ENCODE measurements at places on chromosomes 3 and 15. TPM values are rescaled to one million over a fixed set of nuclear protein-coding genes. Genes with fewer than 3 reads are reported as not detected.

EFCC1 gene
- total RNA-seq, result 3.9 TPM

- no peak for DNase-seq
Observed at GRCh38 chr3:29214009-29214658, 66.7 kb upstream of the RBMS3 start.

DNA sequence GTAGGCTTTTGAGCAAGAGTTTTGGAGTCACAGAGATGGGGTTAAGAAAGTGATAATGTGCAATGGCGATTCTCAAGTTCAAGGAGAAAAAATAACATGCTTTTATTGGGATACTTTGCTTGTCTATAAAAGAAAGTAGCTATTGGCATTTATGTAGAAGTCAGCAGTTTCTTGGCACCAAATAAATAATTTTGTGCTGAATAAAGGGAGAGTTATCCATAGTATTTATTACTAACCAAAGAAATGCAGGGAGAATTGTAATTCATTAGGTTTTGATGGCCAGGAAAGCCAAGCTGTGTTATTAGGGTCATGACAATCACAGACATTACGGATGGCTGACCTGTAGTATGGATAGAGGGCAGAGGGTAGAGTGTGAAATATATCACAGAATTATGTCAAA is 33.1 kb downstream of the BTD start:
- DNase-seq, result no peak

TMEM212 gene
- 1.3 TPM for total RNA-seq

HIGD2B gene
- not detected for total RNA-seq

DNA sequence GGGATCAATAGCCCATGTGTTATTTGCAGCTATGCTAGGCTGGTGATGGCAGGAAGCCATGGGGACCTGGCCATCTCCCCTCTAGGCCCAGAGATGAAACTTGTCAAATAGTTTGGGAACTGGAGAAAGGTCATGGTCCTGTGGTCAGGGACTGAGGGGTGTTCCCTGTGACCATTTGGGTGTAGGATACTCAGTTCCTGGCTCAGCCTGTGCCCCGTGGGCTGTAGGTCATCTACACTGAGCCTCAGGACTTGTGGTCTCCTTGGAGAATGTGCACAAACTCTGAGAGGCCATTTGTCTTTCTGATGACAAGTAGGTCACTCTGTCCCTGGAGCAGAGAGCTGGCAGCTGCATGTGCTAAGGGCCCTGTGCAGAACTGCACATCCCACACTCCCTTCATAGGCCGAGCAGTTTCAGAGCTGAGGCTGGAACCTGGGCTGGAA is 17.5 kb downstream of the GASK1A start:
- no peak for DNase-seq

CRABP1 gene
- total RNA-seq, result 11.5 TPM

ZNF717 gene
- total RNA-seq, result 15.0 TPM

DNA sequence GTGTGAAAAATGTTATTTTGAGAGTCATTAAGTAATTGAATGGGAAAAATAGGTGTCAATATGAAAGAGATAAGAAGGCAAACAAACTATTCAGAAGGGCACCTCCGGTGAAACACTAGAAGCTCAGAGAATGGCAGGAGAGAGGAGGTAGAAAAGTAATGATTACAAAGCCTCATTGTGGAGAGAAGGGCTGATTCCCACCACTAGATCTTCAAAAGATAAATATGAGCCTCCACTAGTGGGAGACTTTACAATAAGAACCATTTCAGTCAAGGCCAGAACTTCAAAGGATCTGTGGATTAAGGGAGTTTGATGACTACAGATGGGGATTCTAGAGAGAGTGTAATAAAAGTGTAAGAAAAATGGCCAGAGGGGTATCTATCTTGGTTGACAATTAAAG is 535.6 kb downstream of the NLGN1 start:
- no peak for DNase-seq

NANOGP8 gene
- 1.3 TPM for total RNA-seq

- DNase-seq, result no peak
Observed at GRCh38 chr15:47727137-47727536, 9.8 kb downstream of the SEMA6D start.

ST3GAL6 gene
- total RNA-seq, result 16.1 TPM

- DNase-seq, result no peak
Observed at GRCh38 chr3:155392138-155392537, 98.7 kb upstream of the STRIT1 start.

MYLK gene
- 181 TPM for total RNA-seq

GRCh38 chr15:57421551-57421950 is 45.2 kb downstream of the CGNL1 start:
- no peak for DNase-seq

ZNF501 gene
- 9.1 TPM for total RNA-seq

DNA sequence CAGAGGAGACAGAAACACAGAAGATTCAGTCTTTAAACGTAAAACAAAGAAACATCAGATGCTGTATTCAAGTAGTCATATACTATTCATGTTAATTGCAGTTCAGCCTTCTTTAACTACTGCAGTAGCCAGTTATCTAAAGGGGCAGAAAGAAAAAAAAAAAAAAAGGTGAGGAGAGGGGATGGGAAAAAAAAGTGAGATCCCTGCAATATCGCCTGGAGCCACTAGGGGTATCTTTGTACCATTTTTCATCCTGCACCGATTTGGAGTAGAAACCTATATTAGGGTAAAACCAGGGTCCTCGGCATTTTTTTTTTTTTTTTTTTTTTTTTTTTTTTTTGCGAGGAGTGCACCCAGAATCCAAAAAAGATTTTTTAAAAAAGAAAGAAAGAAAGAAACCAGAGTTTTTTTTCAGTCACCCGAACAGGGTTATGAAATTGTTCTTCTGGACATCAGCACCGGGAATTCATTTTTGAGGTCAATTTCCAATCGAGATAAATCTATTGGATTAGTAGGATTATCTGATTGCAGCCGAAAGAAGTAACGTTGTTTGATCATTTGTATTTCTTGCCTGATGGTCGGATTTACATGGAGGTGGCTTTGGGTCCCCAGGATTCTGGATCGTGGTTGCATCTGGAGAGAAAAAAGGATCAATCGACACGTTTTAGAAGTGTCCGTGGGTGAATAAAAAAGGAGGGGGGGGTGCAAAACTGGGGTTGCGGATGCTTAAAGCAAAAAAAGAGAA is 186.7 kb downstream of the NLGN1 start:
- DNase-seq, result no peak

Data from breast epithelium (tissue), 4 donors.